ENCODE measurements at places on chromosomes 5 and 9.
A peak's percentile ranks its signal among the peaks of the same experiment; 100 is the strongest.

DNA sequence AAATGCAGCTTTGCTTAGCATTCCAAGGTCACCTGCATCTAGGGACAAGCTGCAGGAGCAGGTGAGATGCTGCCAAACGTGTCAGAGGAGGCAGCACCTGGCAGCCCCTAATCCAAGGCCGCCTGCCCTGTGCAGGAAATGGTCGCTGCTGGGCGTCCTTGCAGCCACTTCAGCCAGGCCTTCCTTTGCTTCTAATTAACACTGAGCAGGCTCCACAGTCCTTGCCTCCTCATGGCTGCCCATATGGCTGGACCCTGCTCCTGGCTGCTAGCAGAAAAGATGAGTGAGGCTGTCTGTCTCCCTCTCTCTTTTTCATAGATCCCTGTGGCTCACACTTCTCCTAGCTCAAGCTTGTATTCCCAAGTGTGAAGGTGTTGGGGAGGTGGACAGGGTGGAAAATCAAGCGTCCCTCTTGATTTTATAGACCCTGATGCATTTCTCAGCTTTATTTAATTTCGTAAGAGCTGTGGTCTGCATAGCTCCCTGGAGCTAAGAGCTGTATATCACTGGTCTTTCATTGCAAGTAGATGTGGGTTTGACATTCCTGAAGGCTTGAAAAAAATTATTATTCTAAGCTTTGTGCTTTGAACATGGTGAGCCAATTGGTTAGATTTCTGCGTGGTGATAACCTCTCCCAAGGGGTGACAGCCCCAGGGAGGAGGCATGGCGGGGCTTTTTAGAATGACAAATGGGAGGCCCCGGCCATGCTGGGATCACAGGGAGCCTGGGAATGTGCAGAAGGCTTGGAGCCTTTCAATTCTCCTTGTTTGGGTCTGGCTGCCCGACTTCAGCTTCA is 193.8 kb downstream of the SLIT3 start:
- no peak for DNase-seq

DNA sequence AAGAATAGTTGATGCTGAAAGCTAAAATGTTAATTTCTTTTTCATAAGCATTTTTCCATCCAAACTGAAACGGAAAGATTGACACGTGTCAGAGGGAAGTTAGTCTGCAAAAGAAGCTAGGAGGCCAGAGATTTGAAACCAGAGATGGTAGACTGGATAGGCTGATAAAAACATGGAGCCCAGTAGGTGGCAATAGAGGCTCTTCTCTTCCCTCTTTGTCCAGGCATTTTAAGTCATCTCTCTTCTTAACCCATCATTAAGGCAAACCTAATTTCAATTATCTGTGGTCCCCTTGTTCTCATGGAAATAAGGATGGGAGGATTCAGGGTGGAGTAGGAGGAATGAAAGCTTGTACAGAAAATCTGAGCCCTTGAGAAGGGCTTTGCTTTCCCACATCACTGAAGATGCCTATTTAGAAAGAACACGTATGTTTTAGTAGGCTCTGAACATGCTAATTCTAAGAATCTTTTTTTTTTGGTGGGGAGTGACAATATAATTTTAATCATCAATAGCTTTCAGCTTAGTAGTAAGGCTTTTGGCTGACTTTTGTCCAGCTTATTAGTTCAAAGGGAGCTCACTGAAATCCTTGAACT is 66.6 kb downstream of the ZNF474 start:
- DNase-seq: no peak

DNA sequence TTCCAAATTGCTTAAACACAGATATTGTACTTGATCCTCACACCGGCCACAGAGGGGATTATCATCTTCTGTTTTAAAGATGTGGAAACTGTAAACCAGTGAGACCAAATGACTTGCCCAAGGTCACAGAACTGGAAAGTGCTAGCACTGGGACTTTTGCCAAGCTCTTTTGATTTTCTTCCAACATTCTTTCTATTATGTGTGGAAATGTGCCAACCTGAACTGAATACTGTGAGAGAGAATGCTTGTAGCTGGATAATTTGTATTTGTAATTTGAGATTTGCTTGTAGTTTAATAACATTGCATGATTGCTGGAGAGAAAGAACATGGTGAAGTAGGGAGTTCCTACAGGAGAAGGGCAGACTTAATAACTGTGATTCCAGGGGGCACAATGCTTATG is 977.9 kb upstream of the NUDT12 start:
- no peak for DNase-seq

- no peak for DNase-seq
Observed at GRCh38 chr9:131117121-131117761, 8.1 kb upstream of the NUP214 start.

DNA sequence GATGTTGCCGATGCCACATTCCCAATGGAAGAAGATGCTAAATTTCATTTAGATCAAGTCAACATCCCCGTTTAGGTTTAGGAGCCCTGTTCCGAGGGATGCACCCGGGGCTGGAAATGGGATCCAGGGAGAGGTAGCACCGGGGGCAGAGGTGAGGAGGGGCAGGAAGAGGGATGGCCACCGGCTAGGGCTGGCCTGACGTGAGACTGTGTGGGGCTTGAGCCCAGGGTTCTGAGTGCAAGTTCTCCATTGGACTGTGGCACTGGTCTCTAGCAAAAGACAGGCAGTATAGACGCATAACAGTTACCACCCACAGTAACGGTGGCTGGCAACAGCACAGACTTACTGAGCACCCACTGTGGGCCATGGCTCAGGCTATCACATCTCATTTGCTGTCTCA is 209.0 kb upstream of the MVB12B start:
- DNase-seq: no peak

DNA sequence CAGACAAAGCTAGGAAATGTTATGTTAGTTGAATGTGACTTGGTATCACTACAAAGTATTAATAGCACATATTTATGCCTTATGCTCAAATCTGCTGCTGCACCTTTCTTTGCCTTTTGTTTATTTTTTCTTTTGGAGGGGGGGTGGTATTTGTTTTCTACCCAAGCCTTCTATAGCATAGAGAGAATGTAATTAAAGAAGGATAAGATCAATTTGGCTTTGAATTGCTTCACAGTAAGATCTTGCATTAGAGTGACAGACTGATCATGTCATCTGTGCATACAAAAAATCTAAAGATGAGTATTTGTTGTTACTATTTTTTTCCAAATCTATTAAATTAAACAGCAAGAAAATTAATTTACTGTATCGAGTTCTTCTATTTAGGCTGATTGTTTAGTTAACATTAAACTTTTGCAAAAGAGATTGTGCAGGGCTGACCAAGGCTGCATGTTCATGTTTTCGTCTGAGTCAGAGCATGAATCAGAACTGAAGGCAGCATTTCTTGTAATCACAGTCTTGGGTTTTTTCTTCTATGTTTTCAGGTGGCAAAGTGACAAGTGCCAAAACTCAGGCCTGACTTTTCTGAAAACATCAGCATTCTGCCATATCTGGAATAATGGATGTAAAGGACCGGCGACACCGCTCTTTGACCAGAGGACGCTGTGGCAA is 1007.1 kb upstream of the WWC1 start:
- DNase-seq: no peak

- DNase-seq: no peak
Observed at GRCh38 chr5:9892696-9893095, 262.5 kb upstream of the TAS2R1 start.

DNA sequence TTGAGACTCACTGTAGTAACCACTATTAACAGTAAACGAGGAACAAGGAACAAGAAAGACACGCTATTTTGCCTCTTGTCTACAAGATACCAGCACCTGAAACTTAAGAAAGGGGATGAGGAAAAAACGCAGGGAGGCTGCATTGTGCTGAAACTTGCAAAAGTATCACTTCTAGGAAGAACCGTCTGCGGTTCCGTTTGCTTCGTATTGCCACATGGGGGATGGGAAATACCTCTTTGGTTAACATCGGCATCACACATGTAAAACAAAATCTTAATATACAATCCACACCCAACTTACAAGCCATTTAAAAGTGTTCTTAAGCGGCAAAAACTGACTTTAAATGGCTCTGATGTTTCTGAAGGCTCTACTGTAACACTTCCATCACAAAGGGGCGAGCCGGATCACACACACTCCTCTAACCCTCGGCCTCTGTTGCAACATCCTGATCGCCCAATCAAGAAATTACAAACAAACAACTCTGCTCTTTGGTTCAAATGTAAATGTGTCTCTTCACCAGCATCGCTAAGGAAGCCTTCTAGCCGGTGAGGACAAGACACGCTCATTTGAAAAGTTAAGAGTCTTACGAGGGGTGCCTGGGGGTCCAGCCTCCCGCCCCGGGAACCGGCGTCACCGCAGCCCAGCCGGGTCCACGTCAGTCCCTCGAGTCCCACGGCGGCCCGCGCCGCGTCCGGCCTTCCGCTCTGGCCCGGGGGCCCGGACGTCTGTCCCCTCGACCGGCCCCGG is 621 bp downstream of the SEC16A start:
- peak; percentile 3 for DNase-seq

DNA sequence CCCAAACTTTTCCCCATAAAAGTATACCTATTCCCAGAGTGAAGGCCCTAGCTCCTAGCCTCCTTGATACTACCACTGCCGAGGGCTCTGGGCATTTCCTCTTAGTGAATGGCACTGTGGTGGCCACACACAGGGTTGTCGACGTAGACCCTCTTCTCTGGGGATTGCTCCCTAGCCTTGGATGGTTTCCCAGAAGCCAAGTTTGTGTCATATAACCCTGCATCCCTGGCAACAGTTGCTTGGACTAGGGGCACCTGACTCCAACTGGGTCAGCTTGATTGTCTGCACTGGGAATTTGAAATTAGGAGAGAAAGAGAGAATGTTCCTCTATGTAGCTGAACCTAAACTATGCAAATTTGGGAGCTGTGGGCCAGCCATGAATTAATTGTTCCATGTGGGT is 32.3 kb upstream of the KIF2A start:
- no peak for DNase-seq

All from activated T-cell treated with anti-CD3 and anti-CD28 coated beads for 48 hours (primary cell).